ENCODE measurements at places on chromosomes 5 and 9.

GRCh38 chr5:62362701-62363100 is 41.0 kb downstream of the DIMT1 start:
- DNase-seq, result no peak

- no peak for DNase-seq
Observed at GRCh38 chr9:17810728-17811571, 232.1 kb downstream of the SH3GL2 start.

DNA sequence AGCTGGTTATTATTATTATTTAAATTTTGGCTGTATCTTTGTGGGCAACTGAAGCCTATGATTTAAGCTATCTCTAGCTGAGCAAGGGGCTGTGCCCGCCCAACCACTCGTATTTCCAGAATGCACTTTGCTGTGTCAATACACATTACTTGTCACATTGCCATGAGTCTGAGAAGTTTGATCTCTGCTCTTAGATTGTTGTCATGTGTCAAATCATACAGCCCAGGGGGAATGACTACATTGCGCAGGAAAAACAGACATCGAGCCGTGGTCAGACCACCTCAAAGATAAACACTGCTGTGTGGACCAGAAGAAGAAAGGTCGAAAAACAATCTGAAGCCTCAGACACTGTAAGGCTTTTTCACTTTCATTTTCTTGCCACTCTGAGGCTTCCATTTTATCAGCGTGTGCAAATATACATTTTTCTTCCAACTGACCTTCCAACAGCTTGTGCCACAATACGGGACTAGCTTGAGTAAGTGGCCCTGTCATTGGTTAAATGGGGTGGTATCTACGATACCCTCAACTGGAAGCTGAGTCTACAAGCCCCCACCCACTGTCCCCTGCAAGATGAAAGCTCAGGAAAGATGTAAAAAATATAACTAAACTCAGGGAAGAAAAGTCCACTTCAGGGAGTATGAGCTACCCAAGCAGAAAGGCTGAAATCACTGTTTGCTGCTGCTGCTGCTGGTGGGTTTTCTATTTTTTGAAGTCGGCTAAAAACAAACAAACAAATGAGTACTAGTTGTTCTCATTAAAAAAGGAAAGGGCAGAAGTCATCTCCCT is 603.0 kb downstream of the BNC2 start:
- no peak for DNase-seq

DNA sequence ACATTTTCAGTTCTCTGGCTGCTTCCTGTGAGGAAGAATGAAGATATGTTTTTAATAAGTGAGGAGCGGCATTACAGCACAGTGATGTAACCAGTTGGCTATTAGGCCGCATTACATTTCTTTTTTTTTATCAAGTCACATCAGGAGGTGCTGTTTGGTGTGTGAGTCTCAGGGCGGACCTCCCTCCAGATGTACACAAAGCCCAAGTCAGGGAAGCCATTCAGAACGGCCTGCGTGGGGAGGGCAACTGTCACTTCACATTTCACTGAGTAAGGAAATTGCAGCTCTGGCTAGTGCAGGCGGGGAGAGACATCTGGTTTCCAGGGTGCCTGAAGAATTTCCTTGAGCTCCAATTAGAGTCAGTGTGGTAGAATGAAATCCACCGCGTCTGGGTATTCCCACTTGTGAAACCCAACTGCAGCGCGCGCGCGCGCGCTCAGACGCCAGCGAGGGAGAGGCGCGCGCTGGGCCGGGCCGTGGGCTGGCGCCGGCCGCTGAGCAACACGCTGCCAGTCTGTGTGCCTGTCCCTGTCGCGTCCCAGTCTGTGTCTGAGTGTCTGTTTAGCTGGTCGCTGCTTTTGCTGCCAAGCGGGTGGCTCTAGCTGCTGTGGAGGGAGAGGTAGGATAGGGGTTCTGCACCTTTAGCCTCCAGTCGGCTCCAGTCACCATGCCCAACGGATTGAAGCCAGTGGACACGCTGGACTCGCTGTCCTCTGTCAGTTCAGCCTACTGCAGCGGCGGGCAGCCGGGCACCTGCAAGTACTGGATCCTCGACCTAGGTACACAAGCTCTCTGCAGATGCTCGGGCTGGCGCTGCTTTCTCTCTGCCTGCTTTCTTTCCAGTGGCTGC is 140.8 kb upstream of the OTULINL start:
- DNase-seq, result no peak

GRCh38 chr5:150009671-150010387 is 9.3 kb downstream of the HMGXB3 start:
- no peak for DNase-seq

DNA sequence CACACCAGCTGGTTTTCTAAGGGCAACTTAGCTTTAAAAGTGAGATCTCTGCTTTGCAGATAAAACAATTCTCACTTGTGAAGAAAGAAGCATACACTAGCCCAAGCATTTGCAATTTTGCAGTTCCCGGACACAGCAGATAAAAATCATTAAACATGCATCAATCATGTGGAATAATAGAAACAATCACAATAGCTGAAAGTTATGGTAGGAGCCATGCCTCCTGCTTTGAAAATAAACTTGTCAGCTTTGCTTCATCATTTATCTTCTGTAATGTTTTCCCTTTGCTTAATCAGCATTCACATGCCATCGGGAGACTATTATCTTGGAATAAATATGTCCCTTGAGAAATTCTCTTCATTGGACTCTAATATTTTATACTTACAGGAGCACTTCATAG is 60.3 kb upstream of the DAB2 start:
- DNase-seq, result no peak

DNA sequence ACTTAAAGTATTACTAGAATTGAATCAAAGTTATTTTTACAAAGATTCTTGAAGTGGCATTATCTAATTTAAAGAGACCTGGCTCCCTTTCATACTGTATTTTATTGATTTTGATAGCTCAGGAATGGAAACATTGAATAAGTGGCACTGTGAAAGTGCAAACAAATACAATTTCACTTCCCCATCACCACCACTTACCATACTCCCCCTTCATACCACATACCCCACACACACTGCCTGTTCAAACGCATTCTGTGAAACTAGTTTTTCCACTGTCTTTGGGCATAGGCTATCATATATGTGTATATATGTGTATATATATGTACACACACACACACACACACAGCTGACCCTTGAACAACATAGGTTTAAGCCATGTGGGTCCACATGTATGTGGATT is 62.1 kb upstream of the ATG10 start:
- no peak for DNase-seq

DNA sequence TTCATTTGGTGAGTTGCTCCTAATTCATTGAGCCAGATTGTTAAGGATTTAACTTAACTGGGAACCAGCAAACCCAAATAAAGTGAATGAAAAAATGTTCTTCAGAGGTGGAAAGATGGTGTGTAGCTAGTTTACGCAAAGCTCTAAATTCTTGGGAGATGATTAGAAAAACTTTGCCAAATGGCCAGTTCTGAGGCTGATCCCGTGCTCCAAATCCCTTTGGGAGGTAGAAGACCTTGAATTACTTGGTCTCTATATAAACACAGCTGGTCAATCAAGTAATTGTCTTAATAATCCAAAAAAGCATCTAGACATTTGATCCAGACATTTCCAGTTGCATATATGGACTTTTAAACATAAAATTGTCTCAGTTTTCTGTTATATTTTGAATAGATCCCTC is 11.4 kb downstream of the ACTL7B start:
- no peak for DNase-seq

GRCh38 chr9:80061096-80061495 is 489.3 kb downstream of the TLE4 start:
- DNase-seq, result no peak

- no peak for DNase-seq
Observed at GRCh38 chr5:157867751-157868387, 8.9 kb upstream of the CLINT1 start.

DNA sequence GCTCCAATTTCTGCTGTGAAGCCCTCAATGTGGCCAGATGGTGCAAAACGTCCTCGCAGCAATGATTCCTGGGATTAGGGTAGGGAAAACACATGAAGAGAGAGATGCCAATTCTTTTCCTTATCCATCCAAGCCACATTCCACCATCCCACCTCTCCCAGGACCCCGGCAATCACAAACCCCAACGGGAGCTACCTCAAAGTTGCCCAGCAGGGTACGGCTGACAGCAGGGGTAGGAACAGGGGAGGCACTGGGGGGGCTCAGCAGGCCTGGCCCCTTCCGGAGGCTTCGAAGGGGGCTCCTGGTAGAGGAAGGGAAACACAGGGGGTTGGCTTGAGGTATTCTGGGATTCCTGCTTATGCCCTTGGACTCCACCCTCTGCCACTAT is 3.4 kb upstream of the STOML2 start:
- no peak for DNase-seq

GRCh38 chr5:125293223-125293622 is 546.8 kb upstream of the ZNF608 start:
- no peak for DNase-seq

DNA sequence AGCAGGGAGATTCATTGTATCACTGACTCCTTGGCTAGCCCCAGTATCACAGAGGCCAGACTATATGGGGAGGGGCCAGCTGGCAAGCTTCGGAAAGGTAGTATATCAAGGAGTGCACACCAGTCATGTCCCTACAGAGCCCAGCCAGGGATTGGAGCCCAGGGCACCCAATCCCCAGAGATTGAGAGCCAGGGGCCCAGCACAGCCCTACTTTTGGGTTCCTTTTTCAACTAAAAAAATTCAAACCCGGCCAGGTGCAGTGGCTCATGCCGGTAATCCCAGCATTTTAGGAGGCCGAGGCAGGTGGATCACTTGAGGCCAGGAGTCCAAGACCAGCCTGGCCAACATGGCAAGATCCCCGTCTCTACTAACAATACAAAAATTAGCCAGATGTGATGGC is 5.4 kb upstream of the MYORG start:
- no peak for DNase-seq

DNA sequence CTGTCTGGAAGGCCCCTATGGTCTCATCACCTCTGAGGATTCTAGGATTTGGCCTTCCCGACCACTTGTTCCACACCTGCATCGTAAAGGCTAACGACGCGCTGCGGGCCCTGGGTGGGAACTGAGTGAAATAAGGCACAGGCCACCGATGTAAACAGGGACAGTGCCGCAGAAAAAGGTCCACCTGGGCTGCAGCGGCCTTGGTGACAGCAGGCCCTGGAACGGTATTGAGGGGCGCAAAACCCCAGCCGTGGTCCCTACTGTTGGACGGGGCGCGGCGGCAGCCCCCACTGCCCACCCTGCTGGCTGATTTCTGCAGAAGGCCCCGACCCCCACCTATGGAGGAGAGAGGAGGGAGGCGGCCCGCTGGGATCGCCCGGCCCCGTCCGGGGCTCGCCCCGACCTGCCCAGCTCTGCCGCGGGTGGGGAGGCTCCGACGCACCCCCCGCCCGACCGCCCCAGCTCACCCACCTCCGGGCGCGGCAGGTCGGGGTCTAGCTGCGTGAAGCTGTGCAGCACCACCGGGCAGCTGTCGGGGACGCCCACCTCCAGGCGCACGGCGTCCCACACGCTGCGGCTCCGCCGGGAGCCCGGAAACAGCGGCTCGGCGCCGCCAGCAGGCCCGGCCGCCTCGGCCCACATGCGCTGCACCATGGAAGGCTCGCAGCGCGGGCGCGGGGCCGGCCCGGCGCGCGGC is 391 bp downstream of the RALGDS start:
- no peak for DNase-seq

Data from stimulated activated CD8-positive, alpha-beta memory T cell treated with anti-CD3 and anti-CD28 coated beads, Interleukin-4, amount 100 ng/mL, for 1 hour (primary cell).